ENCODE measurements at places on chromosomes 2 and 18. TPM values are rescaled to one million over a fixed set of nuclear protein-coding genes. Genes with fewer than 3 reads are reported as not detected.

DNA sequence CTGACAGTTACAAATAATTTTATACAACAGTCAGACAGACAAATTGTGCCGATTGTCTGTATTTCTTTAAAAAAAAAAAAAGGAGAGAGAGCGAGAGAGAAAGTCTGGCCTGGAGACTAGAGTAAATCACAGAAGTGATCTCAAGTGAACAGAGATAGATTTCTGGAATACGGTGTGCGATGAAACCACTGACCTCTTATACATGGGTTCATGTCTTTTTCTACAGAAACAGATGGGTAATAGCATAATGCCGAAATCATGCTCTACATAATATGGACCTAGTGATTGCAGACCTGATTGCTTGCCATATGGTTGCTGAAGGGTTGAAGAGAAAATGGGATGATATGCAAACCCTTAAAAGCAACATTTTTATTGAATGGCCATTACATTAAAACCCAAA is 403.3 kb upstream of the FANCL start:
- no peak for DNase-seq

- no peak for DNase-seq
Observed at GRCh38 chr18:22517356-22517755, 99.6 kb upstream of the CTAGE1 start.

DNA sequence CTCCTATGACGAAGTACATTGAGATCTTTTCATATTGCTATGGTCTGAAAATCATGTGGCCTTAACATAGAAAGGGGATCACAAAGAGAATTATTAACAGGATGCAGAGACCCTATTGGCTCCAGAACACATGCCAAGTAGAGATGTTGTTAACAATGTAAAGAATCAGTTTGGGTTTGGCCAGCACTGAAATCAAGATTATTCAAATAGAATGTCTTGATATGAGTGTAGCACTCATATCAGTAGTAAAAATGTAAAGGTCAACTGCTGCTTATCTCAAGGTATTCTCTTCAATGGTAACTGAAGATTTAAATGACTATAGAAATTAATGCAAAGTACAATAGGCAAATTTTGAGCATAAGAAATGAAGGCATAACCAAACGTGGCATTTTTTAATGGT is 262.8 kb downstream of the PTH2R start:
- no peak for DNase-seq

DNA sequence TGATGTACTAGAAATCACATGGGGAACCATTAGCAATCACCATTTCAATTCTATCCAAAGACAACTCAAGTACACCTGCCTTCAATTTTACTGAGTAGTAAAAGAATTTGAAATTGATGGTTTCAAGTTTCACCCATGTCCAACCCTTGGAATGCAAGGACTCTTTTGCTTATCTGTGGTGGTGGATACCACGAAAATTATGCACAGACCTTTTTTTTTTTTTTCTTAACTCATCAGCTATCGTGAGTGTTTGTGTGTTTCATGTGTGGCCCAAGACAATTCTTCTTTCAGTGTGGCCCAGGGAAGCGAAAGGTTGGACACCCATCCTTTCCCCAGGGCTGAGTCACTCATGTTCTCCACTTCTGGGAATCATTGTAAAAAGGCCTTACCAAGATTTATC is 23.1 kb downstream of the ID2 start:
- no peak for DNase-seq

DNA sequence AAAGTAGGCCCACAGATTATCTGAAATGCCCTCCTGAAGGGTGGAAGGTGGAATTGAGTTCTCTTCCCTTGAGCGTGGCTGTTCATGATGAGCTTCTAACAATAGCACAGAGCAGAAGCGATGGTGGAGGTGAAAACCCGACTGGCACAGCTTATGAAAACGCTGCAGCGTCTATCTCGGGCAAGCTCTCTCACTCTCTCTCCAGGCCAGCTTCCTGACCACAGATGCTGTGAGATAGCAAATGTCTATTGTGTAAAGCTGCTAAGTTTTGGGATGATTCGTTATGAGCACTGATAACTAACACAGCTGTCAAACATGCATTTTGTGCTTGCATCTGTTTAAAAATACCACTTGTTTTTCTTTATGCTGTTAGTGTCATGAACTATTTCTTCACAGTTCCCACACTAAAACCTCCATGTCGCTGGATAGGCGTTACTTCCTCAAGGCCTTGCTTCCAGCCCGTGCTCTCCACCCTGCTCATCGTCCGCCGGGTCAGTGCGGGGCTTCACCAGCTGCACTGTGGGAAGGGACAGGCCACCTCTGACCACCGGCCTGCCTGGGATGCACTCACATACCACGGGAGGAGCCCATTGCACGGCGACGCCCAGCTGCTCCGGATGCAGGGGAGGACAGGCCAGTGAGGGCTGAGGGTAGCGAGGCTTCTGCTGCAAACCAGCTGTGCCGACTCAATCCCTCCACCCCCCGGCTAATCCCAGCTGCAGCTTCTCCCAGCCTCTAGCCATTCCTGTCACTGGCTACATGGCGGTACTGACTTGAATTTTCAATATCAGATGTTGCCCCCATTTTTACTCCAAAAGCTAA is 60.0 kb upstream of the OTOS start:
- no peak for DNase-seq

GRCh38 chr2:67108231-67108630 is 288.9 kb upstream of the ETAA1 start:
- DNase-seq: no peak

ZNF521 gene
- total RNA-seq: 12.7 TPM

Data from lower lobe of right lung (tissue), 2 donors.